NCI-H446 treated with DMSO at 0.1 percent for 48 hours (cell line): ENCODE measurements at places on chromosomes 16 and 17.

DNA sequence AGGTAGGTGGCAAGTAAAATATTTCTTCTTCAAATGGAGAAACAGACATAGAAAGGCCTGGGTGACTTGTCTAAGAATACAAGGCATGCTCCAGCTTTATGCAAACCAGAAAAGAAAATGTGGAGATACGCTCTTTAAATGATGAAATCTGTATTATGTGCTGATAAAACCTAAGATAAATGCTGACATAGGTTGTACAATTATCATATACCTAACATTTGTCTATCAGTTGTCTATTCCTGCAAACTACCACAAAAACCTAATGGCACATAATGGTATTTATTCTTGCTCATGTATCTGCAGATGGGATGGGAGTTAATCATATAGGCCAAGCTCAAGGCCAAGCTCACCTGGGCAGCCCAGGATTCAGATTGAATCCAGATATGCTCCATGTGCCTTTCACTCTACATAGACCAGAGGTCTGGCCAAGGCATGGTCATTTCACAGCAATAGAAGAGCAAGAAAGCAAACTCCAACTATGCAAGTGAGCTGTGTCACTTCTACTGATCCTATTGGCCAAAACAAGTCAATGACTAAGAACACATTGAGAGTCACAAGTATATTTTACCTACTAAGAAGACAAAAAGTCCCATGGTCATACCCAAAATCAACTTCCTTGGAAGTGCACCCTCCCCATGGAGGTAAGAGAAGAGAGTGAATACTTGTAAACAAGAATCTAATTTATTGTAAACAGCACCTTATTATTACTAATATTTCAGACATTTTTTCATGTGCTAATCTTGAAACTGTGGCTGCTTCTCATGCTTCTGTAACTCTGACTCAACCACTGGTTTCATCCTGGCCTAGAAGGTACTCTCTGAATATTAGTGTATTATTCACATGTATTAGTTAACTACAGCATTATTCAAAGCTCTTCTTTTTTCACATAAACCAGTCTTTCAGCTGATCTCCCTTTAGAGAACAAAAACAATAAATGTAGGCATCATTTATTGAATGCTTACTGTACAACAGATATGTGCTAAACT is 270.7 kb upstream of the SOX9 start:
- no peak for DNase-seq

GRCh38 chr17:83012200-83012785 is 67.1 kb upstream of the METRNL start:
- peak; percentile 65 for DNase-seq

GRCh38 chr17:43877031-43877430 is 30.1 kb downstream of the CD300LG start:
- DNase-seq: no peak

GRCh38 chr17:82228842-82229697 is at the start of gene SLC16A3:
SLC16A3 (plus strand) TSS chr17:82229042; CDS start chr17:82236009, 6,967 bp downstream.
- no peak for DNase-seq

DNA sequence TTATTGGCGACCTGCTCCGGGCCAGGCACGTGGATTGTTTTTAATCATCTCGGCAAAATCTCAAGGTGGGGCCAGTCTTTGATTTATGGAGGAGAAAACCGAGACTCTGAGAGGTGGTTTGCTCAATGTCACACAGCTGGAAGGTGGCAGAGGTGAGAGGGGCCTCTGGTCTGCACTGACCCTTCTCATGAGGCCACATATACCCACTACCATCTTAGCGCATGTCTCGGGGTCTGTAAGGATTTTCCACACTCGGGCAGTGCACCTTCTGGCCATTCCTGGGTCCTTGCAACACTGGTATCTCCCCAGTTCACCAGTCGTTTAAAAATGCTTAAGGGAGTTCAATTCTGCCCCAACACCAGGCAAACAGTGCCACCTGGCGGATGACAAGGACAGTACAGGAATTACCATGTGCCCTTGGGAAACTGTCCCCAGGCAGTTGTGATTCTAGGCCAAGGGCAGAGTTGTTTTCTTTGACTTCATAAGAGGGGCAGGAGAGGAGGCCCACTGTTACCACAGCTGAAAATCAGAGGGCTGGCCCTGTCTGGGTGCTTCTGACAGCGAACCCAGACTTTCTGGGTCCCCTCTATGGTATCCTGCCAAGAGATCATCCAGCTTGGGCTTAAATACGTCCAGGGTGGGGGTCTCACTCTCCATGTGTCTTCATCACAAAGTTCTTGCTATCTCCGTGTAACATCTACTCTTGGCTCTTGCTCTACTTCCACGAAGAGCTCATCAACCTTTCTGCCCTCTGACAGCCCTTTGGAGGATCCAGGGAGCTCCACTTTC is 39.4 kb upstream of the RAI1 start:
- DNase-seq: peak; percentile 10

- no peak for DNase-seq
Observed at GRCh38 chr16:53212893-53213223, 158.1 kb downstream of the CHD9 start.

- DNase-seq: no peak
Observed at GRCh38 chr17:1033503-1033902, 36.6 kb downstream of the TIMM22 start.

GRCh38 chr17:41315814-41316445 is 420 bp upstream of the KRTAP17-1 start:
- no peak for DNase-seq

DNA sequence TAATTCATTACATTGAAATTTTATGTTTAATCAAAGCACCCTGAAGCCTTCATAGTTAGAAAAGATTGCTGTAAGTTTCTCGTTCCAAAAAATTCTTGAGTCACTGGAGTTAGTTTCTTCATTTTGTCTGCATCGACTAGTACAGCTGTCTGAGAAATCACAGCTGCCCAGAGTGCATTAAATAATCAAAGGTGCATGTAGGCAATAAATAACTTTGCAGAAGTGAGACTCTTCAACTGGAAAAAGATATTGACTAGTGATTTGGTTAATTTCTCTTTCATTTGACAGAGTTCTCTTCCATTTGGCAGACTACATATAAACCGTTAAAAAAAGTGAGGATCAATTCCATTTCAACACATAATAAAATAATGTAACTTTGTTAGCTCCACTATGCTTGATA is 234.0 kb downstream of the CNTNAP4 start:
- DNase-seq: no peak

GRCh38 chr16:49457196-49457595 is 83.6 kb downstream of the C16orf78 start:
- DNase-seq: no peak

- no peak for DNase-seq
Observed at GRCh38 chr17:70172923-70173322, 3.6 kb downstream of the KCNJ2 start.

DNA sequence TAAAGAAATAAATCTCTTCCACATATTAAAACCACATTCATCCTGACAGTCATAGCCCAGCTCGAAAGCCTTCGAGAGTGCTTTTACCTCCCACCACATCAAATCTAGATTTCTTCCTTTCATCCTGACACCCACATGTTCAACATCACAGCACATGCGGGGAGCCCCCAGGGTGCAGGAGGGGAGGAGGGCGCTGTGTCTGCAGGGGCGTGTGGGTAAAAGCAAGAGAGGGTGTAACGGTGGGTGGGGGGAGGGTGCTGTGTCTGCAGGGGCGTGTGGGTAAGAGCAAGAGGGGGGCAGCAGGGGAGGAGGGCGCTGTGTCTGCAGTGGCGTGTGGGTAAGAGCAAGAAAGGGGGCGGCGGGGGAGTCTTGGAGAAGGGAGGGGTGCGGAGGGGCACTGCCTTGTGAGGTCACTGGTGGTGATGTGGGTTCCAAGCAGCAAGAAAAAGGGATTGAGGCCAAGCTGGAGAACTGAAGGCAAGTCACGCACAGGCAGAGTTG is 34.7 kb downstream of the ADCY9 start:
- no peak for DNase-seq

- no peak for DNase-seq
Observed at GRCh38 chr16:12201216-12201615, 224.7 kb downstream of the SNX29 start.

DNA sequence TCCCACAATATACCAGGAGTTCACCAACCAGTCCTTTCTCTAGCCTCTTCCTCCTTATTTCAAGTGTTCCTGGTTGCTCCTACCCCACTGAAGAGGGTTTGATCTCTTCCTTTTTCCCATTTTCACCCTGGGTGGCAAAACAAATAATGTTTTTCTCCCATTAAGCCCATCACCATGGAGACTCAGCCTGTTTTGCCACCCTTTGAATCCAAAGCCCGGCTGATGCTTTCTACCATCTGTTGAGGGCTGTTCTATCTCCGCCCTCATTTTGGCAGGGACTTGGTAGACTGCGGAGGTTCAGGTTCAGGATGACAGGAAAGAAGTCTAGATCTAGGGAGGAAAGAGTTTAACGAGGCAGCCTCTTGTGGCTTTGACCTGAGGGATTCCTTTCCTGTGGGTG is 2.6 kb downstream of the DNAH2 start:
- peak; percentile 85 for DNase-seq
